ENCODE measurements at places on chromosomes 4 and X.

GRCh38 chr4:120844528-120844921 is 78.0 kb downstream of the PRDM5 start:
- no peak for DNase-seq

- DNase-seq = no peak
These were observed 255.6 kb downstream of the DHX15 start for GRCh38 chr4:24328711-24329110.

DNA sequence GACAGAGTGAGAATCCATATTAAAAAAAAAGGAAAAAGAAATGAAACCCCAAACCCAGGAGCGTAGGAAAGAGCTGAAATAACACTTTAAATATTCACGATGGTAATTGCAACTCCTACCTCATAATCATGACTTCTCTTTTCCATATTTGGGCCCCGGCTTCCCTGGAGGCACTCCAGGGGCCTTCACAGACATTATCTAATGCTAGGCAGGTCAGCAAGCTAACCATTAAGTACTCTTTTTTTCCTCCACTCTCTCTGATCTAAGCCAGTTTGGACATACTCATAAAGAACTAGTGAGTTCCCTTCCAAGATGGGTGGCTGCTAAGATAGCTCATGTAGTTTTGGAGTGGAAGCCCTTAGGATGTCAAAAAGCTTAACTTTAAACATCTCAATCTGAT is 83.2 kb downstream of the SH3KBP1 start:
- DNase-seq = no peak

DNA sequence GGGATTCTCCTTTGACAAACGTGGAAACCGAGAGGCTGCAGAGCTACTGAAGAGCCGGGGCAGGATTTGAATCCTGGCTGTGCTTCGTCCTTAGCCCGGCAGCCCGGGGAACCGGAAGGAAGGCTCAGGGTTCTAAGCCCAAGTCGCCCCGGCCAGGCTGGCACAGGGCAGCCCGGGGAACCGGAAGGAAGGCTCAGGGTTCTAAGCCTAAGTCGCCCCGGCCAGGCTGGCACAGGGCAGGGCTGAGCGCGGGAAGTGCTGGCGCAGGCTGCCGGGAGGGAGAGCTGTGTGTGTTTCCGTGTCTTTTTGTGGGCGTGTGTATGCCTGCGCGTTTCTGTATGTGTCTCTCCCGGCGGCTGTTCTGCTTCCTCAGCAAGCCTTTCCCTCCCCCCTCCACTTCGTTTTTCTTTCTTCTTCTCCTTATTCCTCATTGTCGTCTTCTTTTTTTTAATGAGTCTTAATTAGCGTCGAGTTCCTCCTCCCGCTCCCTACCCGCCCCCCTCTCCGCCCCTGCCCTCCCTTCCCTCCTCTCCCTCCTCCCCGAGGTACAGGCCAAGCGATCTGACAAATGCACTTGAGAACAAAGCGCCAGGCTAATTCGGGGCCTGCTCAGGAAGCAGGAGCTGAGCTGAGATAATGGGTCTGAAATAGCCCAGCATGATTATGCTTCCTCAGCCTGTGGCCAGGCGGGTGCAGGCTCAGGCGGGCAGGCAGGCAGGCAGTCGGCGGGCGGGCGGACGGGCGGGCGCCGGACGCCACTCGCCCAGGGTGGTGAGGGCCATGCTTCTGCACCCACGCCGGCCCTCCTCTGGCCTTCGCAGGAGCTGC is 65.9 kb downstream of the EFNB1 start:
- peak; percentile 41 for DNase-seq

- no peak for DNase-seq
These were observed 19.5 kb downstream of the WWC2 start for GRCh38 chr4:183118585-183118984.

GRCh38 chr4:22299678-22300077 is 216.2 kb downstream of the ADGRA3 start:
- DNase-seq = no peak

- no peak for DNase-seq
These were observed 30.1 kb downstream of the GUCY1A1 start for GRCh38 chr4:155696726-155697125.

DNA sequence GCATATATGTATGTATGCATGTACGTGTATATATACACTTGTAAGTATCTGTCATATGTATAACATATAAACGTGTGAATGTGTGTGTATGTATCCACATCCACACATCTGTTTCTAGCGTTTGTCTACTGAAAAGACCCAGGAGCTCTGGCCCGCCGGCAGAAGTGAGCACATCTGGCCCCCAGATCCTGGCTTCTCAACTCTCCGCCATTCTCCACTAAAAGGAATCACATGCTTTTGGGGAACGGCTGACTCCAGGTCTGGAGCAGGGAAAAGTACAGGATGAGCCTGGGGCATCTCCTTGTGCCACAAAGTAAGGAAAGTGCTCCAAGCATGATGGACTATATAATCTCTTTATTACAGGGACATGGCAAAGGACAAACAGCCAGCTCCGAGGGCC is 143.7 kb downstream of the AFAP1 start:
- DNase-seq = no peak

GRCh38 chr4:104490096-104490769 is 4.5 kb downstream of the CXXC4 start:
- DNase-seq = no peak
